Esophagus mucosa (tissue), 1 donor: ENCODE measurements at places on chromosomes 4 and X.
A peak's percentile ranks its signal among the peaks of the same experiment; 100 is the strongest.

- no peak for ATAC-seq
Measured at GRCh38 chr4:118313098-118313497, 39.7 kb downstream of the PRSS12 start.

- ATAC-seq, result no peak
Measured at GRCh38 chrX:136336623-136337022, 35.9 kb downstream of the ADGRG4 start.

- no peak for ATAC-seq
Measured at GRCh38 chr4:96102541-96103026, 262.7 kb downstream of the PDHA2 start.

DNA sequence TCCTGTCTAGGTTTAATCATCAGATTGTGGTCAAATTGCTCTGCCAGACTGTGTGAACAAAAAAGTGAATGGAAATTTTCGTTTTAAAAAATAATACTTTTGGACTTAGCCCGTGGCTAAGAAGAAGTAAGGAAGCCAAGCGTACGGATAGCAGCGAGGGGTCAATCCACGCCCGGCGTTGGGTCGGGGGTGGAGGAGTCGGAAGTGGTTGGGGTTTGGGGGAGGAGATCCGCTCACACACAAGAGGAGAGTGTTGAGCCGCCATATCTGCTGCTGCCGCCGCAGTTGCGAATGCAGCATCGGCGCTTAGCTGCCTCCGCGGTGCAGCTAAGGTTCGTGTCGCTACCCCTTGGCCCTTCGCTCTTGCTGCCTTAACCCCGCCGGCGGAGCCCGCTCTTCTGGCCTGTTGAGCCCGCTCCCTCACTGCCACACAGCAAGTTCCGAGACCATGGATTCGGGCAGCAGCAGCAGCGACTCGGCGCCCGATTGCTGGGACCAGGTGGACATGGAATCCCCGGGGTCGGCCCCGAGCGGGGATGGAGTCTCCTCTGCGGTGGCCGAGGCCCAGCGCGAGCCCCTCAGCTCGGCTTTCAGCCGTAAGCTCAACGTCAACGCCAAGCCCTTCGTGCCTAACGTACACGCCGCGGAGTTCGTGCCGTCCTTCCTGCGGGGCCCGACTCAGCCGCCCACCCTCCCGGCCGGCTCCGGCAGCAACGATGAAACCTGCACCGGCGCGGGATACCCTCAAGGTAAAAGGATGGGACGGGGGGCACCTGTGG lies at the start of gene GSPT2:
Gene GSPT2 (plus strand): TSS at position 264 of the 779 bp plus-strand sequence. CDS start 185 bp downstream, at position 449.
- ATAC-seq, result peak; percentile 71

- no peak for ATAC-seq
Measured at GRCh38 chrX:36534900-36535299, 473.3 kb upstream of the FAM47C start.
